ENCODE measurements at places on chromosomes 2 and 18.
A peak's percentile ranks its signal among the peaks of the same experiment; 100 is the strongest.

GRCh38 chr2:210899131-210899530, 342.7 kb downstream of the CPS1 start:
- DNase-seq, result no peak

DNA sequence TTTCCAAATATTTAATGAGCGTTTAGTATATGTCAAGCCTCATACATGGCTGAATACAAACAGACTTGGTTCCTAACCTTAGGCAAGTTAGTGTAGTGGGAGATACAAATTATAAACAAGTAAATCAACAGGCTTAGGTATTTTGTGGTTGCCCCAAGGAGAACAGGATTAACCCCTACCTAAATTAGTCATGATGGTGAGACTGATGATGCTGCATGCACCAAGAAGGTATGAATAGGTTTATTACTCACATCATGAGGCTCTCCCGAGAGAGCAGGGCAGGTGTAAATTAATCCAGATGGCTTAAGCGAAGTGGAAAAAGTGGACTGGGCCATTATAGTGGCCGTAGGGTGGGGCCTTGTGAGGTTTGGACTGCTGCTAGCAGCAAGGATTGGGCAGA, 118.1 kb upstream of the GCFC2 start:
- no peak for DNase-seq

DNA sequence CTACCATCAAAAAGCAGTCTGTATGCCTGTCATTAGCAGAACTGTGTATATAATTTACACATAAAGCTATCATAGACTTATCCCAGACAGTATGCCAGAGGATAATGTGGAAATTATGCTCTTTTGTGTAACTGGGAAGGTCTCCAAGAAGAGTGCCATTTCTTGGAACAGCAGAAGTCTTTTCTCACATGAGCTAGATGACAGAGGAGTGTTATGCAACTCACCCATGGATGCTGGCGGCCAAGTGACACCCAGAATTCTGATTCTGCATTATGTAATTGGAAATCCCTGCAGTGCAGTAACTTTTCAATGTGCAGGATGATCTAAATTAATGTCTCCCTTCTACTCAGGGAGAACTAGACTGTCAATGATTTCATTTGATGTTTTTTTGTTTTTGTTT, 160.0 kb downstream of the UBE2E3 start:
- peak; percentile 27 for DNase-seq

DNA sequence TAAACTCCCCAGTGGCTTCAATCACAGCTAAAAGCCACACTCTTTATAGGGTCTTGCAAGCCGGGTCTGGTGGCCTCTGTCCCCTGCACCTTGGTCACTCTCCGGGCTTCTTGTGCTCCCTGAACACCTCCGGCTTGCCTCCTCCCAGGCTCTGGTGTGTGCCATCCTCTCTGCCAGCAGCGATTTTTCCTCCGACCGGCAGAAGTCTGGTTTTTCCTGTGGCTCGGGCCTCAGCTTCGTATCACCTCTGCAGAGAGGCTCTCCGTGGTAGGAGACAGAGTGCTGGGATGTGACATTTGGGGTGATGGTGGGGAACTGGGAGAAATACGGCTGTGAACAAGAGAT, 58.8 kb upstream of the HPCAL1 start:
- DNase-seq, result no peak

DNA sequence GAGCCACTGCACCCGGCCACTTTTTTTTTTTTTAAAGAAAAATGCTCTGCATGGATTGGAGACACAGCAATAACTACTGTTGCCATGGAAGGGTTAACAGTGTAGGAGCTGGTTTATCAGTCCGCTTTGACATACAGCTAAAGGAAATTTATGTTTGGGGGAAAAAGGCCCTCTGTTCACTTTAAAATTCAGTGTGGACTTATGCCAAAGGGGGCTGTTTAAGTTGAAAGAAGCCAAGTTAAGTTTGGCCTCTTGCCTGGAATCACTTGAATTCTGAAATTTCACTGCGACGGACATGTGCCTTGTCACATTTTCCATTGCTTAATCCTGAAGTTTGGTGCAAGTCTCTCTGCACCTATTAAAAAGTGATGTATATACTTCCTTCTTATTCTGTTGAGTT, 3.1 kb downstream of the KCNE4 start:
- DNase-seq, result peak; percentile 98

- DNase-seq, result no peak
Measured at GRCh38 chr2:134290358-134290757, 36.5 kb downstream of the MGAT5 start.

DNA sequence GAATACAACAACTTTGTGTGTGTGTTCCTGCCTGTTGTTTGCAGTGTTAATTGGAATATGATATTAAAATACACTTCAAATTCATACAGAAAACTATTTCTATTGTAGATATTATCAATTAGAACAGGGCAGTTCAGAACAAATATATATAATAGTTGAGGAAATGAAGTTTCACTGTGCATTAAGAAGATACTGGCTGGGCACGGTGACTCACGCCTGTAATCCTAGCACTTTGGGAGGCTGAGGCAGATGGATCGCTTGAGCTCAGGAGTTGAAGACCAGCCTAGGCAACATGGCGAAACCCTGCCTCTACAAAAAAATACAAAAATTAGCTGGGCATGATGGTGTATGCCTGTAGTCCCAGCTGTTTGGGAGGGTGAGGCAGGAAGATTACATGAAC, 79.3 kb downstream of the ASAP2 start:
- no peak for DNase-seq

DNA sequence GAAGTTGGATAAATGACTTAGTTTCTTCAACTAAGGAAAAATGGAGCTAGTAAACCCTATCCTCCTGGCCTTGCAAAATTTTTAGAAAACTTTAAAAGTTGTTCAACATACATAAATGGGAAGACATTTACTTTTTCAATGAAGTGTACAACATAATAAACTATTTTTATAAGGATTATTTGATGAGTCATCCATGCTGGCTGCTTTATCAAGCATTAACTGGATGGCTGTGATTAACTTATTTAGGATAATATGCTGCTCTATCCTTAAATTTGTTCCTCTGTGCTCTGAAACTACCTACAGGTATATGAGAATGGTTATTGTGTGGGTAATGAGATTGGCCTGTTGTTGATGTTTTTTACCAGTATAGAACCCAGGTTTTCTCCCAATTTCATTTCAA, 21.3 kb downstream of the DYTN start:
- no peak for DNase-seq

- DNase-seq, result peak; percentile 11
Measured at GRCh38 chr18:50401888-50402287, 27.0 kb downstream of the SKA1 start.

- DNase-seq, result no peak
Measured at GRCh38 chr2:132909427-132909826, 239.4 kb upstream of the LYPD1 start.

DNA sequence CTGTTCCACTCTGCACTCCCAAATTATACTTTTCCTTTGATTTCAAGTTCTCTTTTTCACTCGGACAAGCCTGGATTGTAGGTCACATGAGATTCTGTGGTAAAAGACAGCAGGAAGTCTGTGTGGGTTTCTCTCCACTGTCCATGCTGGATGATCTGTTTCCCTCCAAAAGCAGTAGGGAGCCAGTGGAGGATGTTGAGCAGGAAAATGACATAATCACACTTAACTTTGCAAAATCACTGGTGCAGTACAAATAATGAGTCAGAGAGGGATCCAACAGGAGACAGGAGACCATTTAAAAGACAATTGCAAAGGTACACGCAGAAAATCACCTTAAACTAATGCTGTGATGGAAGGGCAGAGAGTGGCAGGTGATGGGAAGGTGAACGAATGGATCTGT, 301.3 kb downstream of the ZNF407 start:
- peak; percentile 43 for DNase-seq

DNA sequence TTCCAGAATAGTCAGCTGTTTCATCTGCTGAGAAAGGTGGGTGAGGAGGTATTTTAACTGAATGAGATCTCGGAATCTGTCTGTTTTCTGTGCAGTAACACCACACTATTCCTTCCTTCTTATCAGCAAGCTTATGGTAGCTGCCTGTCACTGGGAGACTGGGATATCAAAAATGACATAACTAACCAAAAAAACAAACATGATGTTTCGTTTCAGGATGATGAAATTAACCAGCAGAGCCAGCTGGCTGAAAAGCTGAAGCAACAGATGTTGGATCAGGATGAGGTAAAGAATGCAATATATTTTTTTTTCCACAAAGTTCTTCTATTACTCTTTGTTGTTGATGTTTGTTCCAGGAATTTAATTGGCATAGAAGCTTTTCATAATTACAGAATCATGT, 59.8 kb upstream of the LYPD6B start:
- DNase-seq, result peak; percentile 83

DNA sequence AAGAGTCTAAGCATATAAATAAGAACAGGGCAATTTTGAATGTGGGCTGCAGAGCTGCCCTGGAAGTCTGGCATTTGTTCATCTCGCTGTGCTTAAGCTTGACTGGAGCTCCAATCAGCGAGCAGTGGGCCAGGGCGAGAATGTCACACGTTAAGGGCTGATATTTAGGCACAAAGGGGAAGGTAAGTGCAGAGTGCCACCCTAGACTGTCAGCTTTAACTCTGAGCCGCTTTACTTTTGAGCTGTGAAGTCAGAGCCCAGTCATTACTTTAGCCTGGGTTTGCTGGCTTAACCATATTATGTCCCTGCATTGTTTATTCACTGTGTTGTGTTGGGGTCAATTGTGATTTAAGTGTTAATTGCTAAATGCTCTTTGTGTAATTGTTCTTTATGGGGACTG, 236.1 kb upstream of the SIX3 start:
- no peak for DNase-seq

DNA sequence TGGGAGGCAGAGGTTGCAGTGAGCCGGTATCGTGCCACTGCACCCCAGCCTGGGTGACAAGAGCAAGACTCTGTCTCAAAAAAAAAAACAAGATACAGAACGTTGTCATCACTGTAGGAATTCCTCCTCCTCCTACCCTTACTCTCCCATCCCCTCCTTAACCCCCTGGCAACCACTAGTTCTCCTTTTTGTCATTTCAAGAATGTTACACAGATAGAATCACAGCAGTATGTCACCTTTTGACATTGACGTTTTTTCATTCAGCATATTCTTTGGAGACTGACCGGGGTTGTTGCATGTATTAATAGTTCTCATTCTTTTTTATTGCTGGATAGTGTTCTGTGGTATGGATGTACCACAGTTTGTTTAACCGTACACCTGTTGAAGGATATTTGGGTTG, 32.4 kb downstream of the TTLL4 start:
- no peak for DNase-seq

DNA sequence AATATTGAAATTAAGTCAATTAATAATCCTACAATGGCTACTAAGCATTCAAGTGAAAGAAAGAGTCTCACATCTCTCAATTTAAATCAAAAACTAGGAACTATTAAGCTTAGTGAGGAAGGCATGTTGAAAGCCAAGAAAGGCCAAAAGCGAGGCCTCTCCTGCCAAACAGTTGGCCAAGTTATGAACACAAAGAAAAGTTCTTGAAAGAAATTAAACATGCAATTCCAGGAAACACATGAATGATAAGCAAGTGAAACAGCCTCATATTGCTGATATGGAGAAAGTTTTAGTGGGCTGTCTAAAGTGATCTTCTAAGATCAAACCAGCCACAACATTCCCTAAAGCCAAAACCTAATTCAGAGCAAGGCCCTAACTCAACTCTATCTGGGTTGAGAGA, 11.8 kb downstream of the RDH14 start:
- no peak for DNase-seq

DNA sequence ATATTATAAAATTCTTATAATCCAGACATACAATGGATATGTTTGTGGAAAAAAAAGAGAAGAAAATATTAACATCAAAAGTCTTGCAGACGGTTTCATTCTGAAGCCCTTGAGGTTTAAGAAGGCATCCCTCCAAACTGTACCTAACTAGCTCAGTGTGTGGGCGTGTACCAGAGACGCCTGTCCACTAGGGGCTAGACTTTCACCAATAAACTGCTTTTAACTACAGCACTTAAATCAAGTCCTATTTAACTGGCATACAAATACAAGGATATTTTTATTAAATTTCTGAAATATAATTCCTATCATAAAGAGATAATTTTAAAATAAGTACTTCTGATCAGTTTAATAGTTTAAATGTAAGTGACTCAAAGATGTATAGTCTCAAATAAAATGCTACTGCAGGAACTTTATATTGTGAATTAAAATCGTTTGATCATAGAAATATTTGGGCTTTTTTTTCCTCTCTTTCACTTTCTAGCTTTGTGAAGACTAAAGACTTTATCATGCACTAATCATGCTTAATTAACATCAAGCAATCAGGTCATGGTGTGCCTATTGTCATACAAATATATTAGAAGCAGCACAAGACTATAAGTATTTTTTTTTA, 437.7 kb downstream of the SATB2 start:
- peak; percentile 23 for DNase-seq

- no peak for DNase-seq
Measured at GRCh38 chr2:8592736-8593135, 89.1 kb upstream of the ID2 start.

DNA sequence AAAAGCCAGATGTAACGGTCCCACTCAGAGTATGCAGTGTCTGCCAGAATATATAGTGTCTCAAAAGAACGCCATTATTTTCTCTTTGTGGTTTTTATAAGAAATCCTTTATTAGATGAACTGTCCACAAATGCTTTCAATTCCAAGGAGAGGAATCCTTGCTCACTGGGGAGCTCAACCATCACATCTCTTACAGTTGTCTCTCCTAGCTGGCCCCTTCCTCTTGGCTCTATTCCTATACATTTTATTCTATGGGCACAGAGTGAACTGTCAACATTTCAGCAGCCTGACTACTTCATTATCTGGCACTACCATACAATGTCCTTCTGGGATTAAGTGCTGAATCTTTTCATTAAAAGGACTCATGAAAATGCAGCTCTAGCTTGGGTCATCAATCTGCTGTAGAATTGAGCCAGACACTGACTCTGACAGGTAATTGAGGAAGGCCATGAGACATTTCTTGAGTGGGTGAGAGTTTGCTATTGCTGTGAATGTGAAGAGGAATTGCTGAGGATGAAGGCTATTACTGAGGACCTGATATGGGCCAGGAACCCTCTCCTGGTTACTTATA, 96.5 kb upstream of the THOC1 start:
- peak; percentile 52 for DNase-seq

GRCh38 chr18:40925071-40925541, 1029.9 kb upstream of the PIK3C3 start:
- no peak for DNase-seq

DNA sequence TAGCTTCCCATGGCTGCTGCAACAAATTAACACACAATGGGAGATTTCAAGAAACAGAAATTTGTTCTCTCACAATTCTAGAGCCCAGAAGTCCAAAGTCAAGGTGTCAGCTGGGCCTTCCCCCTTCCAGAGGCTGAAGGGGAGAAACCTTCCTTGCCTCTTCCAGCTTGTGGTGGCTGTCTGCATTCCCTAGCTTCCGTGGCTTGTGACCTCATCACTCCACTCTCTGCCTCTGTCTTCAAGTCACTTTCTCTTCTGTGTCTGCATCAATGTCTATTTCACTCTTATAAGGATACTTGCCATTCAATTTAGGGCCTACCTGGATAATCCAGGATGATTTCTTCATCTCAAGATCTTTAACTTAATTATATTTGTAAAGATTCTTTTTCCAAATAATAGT, 16.8 kb upstream of the SRBD1 start:
- no peak for DNase-seq

GRCh38 chr2:183059561-183059960, 19.0 kb upstream of the DUSP19 start:
- DNase-seq, result no peak

GRCh38 chr18:35043207-35043606, 2.0 kb downstream of the MAPRE2 start:
- DNase-seq, result no peak

- peak; percentile 92 for DNase-seq
Measured at GRCh38 chr2:47225061-47225783, 70.1 kb upstream of the STPG4 start.

All from muscle of leg (tissue), 16 donors.